ENCODE measurements at places on chromosomes 1 and 21.

DNA sequence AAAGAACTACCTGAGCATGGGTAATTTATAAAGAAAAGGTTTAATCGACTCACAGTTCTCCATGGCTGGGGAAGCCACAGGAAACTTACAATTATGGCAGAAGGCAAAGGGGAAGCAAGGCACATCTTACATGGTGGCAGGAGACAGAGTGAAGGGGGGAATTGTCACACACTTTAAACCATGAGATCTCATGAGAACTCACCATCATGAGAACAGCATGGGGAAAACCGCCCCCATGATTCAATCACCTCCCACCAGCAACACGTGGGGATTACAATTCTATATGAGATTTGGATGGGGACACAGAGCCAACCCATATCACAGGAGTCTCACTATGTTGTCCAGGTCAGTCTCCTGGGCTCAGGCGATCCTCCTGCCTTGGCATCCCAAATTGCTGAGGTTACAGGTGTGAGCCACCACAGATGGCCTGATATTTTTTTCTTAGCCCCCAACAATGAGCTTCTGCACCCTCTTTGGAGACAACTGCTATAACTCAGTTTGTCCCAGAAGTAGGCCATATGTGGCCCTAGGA, 22.5 kb upstream of the MORC3 start:
- DNase-seq: no peak

DNA sequence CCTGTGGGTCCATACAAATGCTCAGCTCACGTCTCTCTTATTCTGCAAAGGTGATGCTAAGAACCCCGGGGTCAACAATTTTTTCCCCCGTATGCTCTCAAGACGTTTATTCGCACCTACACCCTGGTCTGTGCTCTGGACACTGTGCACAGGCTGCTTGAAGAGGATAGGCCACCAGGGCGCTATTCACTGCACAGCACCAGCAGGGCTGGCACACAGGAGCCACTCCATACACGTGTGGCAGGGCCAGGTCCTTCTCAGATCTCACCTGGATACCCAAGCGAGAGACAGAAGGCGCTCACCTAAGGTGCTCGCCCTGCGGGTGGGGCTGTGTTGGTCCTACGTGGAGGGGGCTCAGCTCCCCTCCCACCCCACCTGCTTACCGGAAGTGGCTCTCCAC, 16.7 kb downstream of the TMEM63A start:
- no peak for DNase-seq

GRCh38 chr1:196650403-196650802, 1.4 kb upstream of the CFH start:
- no peak for DNase-seq

DNA sequence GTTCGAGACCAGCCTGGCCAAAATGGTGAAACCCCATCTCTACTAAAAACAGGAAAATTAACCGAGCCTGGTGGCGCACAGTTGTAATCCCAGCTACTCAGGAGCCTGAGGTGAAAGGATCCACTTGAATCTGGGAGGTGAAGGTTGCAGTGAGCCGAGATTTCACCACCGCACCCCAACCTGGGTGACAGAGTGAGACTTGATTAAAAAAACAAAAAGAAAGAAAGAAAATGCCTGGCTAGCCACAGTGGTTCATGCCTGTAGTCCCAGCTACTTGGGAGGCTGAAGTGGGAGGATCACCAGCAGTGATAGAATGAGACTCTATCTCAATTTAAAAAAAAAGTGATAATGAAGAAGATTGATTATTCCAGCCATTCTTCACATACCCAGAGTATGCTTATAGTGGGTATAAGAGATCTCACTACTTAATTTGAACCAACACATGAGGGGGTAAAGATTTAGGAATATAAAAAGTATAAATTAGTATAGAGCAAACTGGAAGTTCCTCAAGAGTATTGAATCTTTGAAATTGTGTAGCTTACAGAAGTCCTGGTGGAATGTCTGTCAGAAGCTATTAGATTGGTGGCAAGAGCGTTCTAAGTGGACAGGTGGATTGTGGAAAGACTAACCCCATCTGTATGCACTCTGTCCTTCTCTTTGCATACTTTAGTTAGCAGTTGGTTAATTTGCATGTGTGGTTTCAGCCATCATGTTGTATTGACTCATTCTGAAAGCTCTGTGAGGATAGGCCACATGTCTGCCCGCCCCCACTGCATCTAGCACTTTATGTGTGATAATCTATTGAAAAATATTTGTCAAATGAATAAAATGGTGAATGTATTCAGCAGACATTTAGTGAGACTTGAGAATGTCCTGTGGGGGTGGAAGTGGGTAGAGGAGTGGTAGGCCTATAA, 25.0 kb downstream of the RLF start:
- DNase-seq: peak; percentile 33

- DNase-seq: no peak
Measured at GRCh38 chr1:213783893-213784292, 203.9 kb upstream of the PROX1 start.

DNA sequence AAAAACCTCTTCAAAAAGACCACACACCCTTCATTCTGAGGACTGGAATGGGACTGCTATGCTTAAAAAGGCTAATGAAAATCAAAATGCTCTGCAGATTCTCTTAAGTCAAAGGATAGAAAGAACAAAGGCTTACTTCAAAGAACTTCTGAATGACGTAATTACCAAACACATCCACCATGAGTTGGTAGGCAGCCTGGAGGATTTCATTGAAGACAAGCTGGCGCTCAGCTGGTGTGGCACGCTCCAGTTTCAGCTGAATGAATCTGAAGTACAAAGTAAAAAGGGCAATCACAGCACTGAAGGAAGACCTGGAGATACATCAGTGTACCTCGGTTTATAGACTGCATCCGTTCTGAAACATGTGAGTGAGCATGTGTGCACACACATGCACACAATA, 43.5 kb upstream of the SDC3 start:
- no peak for DNase-seq

DNA sequence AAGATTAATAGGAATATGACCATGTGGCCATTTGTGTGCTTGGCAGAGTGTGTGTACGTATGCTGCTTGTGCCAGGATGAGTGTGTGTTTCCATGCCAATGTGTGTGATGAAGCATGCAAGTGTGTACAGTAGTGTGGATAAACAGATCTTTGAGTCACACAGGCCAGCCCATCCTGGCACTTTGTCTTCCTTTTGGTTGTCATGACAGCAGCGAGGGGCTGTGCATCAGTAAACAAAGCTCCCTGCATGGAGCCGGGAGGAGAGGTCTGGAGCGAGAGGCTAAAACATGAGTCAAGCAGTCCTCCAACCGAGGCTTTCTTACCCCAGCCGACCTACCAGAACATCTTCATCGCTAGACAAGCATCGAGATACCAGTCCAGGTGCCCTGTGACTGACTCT, 221.2 kb downstream of the CACNA1E start:
- DNase-seq: no peak

DNA sequence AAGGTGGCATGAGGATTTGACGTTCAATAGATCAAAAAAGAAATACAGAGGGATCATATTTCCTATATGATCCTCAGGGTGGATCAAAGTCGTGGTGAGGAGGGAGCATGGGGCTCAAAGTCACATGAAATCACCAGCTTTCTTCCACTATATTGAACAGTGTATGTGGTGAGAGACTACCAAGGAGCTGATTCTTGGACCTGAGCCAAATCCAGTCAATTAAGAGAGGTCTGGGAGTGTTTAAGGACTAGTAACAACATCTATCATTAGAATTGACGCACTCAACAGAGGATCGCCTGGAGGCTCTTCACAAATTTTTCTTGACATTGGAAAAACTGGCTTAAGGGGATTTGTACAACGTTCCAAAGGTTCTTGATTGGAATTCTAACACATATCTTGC, 267.7 kb upstream of the PROX1 start:
- DNase-seq: no peak

- no peak for DNase-seq
Measured at GRCh38 chr1:1024149-1024770, 4.3 kb downstream of the AGRN start.

DNA sequence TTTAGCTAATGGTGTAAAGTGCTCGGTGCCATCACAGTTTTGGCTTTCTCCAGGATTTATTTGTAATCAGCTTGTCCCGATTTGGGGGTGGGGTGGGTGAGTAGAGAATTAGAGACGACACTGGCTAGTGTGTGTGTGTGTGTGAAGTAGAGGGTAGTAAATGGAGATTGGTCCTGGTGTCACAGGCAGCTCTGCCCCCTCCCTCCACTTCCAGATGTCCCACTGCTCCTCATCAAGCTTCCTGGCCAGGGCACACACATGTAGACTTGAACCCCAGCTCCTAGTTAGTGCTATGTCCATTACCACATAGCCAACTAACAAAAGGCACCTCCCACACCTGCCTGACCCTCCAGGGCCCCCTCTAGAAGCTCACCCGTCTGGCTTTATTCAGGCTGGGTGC, 3.2 kb downstream of the TRNP1 start:
- no peak for DNase-seq

- DNase-seq: peak; percentile 75
Measured at GRCh38 chr21:25801217-25802014, 66.6 kb downstream of the GABPA start.

GRCh38 chr1:239906394-239906793, 185.3 kb upstream of the FMN2 start:
- DNase-seq: no peak

DNA sequence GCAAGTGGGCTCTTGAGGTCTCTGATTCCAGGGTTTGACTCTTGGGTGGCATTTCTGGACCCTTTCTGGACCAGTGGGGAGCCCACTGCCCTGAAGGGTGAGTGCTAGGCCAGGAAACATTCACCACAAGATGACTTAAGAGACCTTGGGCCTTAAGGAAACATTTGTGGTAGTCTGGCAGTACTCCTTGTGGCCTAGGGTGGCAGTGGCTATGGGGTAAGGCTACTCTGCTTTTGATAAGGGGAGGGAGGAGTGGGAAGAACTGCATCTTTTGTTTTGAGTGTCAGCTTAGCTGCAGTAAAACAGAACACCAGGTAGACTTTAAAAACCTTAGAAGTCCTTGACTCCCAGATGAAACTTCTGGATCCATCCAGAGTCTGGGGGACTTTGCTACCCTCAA, 529.3 kb upstream of the LRRC7 start:
- no peak for DNase-seq

DNA sequence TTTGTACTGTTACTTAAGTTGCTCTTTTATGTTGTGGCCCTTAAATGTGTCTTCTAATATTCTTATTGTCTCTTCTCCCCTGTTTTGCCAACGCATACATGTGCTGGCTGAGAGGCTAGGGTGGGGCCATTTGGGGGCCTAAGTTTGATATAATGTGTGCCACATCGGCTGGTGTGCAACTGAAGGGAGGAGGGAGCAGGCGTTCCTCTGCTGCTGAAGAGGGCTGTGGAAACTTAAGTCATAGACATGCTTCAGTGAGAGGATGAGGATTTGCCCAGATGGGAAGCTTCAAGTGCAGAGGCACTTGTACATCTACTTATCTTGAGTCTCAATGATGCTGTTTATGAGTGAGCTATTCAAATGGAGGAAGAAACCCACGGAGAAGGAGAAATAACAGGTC, 630.6 kb downstream of the LMO4 start:
- DNase-seq: no peak

GRCh38 chr1:243488459-243489157, 232.8 kb downstream of the SDCCAG8 start:
- DNase-seq: no peak

GRCh38 chr1:175600721-175601440, 142.5 kb downstream of the TNR start:
- DNase-seq: no peak

DNA sequence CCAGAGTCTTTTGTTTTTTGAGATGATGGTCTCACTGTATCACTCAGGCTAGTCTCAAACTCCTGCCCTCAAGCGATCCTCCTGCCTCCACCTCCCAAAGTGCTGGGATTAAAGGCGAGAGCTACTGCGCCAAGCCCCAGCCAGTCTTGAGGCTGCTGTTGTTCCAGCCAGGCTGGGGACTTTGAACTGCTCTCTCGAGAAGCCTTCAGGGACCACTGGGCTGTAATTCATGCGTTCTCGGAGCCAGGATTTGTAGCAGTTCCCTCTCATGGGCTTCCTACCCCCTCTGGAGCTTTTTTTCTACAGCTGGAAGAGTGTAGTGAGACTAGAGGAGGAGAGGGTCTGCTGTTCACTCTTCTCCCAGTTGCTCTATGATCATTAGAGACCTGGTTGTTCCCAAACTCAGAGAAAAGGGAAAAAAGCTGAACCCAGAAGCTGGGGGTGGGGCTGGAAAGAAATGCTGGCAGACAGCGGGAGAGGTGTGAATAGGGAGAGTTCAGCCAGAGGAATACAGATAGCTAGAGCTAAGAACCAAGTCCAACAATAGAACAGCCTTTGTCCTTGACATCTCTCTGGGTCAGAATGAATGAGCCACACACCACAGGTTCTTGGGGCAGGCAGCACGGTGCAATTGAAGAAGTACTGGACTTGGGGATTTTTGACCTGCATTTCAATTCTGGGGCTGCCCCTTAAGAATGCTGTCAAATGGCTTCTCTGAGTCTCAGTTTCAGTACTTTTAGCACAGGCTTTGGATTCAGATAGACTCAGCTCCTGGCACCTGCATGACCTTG, 13.2 kb upstream of the SLC41A1 start:
- no peak for DNase-seq

DNA sequence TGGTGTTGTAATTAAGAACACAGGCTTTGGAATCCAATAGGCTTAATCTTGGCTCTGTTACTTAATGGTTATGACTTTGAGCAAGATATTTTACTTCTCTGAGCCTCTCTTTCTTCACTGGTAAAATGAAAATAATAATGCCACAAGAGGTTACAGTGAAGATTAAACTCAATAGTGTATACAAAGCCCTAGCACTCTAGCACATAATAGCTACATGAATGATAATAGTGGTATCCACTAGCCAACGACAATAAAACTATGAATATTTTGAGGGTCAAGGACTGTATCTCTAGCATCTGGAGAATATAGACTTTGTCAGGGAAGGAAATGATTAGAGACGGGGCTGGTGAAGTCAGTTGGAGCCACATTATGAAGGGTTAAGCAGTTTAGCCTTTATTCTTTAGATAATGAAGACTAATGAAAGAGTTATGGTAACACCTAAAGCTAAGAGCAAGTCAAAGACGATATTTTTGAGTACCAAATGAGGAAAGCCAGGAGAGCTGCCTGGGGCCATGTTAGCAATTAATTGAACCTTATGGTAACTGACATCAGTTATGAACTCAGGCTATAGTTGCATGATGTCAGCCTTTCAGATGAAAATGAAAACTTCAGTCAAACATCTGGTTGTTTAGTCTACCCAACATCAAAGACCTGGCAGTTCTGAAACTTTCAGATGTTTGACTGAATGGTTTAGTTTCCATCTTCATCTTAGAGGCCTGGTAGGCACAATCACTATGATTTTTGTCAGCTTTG, 32.8 kb upstream of the RNF11 start:
- no peak for DNase-seq

DNA sequence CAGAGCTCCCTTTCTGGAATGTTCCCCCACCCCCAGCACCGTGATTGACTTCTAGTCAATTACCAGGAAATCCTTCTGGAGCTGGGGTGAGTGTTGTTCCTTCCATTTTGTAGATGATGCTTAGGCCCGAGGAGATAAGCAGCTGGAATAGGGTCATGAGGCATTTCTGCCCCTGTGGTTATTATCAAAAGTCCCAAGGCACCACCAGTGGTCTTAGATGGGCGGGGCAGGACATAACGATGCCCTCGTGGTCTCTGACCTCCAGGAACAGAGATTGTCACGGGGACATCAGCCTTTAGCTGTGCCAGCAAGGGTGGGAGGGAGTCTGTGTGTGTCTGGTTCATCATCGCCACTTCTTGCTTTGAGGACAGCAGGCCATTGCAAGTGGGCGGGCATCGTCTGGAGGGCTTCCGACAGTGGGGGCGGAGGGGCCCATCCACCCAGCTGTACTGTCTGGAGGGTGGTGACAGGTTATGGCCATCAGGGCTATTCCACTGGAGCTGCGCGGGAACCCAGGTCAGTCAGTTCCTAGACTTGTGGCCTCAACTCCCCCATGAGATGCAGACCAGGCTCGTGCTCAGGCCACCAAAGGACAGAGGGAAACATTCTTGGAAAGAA, 22.6 kb downstream of the TNFRSF8 start:
- DNase-seq: no peak

Data from activated T-cell treated with anti-CD3 and anti-CD28 coated beads for 4 hours (primary cell).